ENCODE measurements at places on chromosomes 3 and 15.

- DNase-seq = peak; percentile 79
Measured at GRCh38 chr15:62389885-62390790, 225.1 kb upstream of the C2CD4B start.

DNA sequence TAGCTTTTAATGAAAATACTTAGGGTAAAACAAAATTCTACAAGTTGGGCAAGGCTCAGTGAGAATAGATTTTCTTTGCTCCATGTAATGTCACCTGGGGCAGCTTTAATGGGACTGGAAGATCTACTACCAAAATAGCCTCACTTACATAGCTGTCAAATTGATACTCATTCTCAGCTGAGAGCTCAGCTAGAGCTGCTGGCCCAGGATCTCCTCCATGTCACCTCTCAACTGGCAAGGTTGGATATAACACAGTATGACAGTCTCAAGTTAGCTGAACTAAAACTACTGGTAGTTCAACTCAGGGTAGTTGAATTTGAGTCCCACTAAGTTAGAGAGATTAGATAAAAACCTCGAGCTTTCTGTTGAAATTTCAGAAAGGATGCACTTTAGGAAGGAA lies 218.5 kb upstream of the PLSCR5 start:
- DNase-seq = no peak

DNA sequence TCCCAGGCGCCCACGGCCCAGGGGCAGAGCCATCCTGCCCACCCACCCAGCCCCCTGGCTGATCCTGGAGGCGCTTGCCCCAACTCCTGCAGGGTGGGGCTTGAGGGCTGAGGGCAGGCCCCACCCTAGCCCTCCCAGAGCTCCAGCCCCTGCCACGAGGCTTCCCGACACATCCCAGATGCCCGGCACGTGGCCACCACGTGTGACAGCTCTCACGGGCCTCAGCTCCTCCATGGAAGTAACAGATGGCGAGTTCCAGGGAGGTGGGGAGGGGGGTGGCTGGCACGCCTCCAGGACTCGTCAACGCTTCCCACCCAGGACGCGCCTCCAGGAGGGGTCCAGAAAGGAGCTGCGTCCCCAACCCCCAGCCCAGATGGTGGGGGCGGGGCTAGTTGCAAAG lies 29.1 kb downstream of the PLXND1 start:
- no peak for DNase-seq

DNA sequence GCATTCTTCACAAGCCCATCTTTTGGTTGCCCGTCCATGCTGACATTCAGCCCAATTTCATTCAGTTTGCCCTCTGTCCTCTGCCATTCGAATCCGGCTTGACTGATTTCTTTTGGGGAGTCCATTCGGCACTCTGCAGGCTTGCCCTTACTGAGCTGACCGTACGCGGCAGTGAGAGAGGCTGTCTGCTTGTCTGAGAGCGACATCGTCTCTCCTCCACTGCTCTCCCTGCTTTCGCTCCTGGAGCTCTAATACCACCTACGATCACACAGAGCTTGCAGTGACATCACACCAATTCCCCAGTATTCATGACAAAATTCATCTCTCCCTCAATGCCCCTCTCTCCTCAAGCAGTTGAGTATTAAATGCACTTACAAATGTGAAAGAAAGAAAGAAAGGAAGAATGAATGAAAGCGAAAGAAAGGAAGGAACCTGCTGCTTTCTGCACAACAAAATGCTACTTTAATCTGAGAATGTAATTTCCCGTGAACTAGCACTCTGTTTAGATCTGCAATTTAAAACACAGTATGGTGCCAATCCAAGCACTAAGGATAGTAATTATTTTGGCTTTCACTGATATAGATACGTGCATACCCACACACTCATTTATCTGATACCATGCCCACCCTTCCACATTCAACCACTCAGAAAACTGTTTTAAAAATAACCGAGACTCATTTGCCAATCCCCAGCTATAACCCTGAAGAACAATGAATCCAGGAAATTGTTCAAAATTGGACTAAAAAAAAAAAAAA lies 89.5 kb downstream of the DHX30 start:
- DNase-seq = no peak

GRCh38 chr15:39154776-39155175 lies 426.1 kb upstream of the THBS1 start:
- DNase-seq = no peak

DNA sequence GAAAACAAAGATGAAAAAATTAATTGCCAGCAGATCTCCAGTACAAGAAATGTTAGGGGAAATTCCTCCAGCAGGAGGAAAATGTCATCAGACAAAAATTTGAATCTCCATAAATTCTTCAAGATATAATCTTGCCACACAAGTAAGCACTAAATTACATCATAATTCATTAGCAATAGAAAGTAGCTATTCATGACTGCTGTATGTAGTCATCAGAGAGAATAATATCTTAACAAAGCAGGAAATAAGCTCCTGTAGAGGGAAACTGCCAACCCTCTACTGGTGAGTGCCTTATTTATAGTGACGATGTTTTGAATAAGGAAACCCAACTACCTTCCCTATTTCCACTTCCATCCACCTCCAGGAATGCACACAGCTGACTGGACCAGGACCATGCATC lies 15.8 kb upstream of the SLC27A2 start:
- peak; percentile 30 for DNase-seq
